ENCODE measurements at places on chromosomes 4 and X.
A peak's percentile ranks its signal among the peaks of the same experiment; 100 is the strongest.

DNA sequence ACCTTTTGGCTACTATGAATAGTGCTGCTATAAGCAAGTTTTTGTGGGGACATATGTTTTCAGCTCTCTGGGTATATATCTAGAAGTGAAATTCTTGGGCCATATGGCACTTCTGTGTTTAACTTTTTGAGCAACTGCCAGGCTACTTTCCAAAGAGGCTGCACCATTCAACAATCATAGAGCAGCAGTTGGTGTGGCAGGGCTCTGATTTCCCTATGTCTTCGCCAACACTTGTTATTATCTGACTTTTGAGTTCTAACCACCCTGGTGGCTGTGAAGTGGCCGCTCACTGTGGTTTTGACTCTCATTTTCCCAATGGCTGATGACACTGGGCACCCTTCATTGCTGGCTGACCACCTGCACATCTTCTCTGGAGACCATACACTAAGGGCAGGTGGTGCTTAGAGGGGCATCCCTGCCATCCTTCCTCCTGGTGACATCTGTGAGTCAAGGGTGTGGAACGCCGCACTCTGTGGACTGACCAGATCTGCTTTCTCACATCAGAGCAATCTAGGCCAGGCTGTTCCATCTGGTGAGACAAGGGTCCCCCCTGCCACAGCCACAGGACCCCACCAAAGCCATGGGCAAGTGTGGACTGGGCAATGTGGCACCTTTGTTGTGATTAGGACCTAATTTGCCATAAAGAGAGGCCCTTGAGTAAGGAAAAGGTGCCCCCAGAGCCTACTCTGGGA is 49.6 kb downstream of the ZFYVE28 start:
- no peak for DNase-seq

GRCh38 chrX:69523314-69523713 is 19.2 kb downstream of the NALF2 start:
- no peak for DNase-seq

GRCh38 chrX:147850875-147851274 is 60.8 kb upstream of the FMR1 start:
- no peak for DNase-seq

GRCh38 chrX:69555481-69556041 is 51.4 kb downstream of the NALF2 start:
- DNase-seq = no peak

GRCh38 chr4:168390041-168390440 is 71.5 kb upstream of the DDX60 start:
- no peak for DNase-seq

DNA sequence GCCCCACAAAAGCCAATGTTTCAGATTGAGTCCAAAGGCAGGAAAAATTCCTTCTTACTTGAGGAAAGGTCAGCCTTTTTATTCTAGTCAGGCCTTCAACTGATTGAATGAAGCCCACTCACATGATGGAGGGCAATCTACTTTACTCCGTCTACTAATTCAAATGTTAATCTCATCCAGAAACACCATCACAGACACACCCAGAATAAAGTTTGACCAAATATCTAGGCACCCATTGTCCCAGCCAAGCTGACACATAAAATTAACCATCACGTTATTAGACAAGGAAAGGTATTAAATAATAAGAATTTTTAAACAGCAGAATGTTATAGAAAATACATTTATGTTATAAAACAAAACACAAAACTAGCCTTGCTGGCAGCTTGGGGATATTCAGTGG is 32.9 kb upstream of the SMIM10L2A start:
- DNase-seq = no peak

- DNase-seq = no peak
Measured at GRCh38 chr4:14829795-14830194, 172.5 kb upstream of the CPEB2 start.

- DNase-seq = no peak
Measured at GRCh38 chr4:81806485-81806884, 334.8 kb upstream of the RASGEF1B start.

DNA sequence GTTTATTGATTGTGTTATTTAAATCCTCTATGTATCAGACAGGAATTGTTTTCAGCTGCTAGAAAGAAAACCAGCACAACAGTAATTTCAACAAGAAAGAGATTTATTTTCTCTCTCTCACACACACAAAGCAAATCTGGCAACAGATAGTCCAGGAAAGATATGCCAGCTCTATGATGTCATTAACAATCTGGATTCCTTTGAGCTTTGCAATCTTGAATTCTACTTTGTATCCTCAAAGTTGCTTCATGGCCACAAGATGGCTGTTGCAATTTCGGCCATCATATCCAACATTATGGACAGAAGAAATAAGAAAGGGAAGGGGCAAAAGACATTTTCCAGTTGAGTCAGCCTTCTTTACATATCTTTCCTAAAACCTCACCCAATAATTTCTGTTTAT is 19.8 kb upstream of the FMR1 start:
- DNase-seq = no peak

DNA sequence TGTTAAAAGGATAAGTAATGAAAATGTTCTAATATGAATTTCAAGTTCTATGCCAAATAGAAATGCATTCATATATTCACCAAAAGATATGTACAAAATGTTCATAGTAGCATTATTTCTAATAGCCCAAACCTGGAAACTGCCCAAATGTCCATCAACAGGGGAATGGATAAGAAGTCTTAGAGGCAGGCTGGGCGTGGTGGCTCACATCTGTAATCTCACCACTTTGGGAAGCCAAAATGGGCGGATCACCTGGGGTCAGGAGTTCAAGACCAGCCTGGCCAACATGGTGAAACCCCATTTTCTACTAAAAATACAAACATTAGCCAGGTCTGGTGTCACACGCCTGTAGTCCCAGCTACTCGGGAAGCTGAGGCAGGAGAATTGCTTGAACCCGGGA is 2.3 kb upstream of the HPRT1 start:
- no peak for DNase-seq

DNA sequence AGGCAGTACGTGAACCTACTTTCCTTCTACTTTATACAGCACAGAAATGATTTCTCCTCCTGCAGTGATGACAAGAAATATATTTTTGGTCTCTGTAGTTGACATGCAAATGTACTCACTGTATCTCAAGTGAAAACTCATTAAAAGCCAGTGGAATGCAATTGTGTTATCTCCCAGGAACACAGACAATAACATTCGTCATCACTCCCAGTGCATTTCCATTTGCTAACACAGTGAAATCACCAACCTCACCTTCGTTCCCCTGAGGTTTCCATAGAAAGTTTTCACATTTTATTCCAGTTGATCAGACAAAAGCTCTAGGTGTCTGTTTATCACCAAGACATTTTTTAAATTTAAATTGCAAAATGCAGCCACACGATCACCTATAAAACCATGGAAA is 2.5 kb upstream of the SPANXD start:
- DNase-seq = no peak

DNA sequence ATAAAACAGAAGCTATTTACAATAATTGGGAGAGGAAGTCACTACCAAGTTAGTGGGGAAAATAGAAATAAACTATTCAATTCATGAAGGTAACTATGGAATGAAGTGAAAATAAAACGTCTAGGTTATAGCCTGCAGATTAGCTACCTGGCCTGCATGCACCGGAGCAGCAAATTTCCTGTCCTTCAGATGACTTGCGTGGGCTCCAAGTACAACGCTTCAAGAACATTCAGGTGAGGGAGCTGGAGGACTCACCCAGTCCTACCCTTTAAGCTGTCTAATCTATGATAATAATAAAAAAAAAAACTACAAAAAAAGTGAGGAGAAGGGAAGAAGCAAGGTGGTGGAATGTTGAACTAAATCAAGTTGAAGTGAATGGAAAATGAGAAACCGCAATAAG is 13.2 kb downstream of the C4orf54 start:
- DNase-seq = no peak

DNA sequence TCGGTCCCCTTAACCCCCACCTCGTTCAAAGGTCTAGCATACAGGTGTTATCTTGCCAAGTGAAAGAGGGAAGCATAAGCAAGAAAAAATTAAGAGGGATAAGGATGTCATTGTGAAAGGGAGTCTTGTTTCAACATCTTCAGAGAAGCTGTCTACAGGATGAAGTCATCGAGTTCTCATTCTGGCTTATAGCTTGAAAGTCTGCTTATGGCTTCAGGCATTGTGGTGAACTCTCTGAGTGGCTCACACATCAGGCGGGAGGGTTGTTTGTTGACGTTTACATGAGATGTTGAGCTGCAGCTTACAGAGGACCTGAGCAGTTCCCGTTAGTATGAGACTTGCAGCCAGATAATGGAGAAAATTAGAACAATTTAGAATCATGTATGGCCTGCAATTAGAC is 16.6 kb downstream of the MAGEA9B start:
- peak; percentile 95 for DNase-seq

DNA sequence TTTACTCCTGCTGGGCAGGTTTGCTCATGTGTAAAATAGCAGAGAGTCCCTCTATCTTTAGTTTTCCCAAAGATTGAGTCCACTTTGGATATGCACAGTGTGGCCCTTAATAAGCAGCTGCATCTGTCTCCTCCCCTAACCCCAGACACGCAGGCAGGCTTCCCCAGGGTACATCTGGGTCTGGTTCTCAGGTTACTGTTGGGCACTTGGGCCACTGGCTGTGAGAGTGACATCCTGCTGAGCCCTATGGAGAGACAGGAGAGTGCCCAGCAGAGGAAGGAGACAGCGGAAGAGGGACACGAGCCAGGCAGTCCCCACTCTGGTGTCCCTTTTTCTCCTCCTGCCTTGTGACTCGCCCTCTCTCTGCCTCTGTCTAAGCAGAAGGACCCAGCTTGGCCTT is 16.0 kb downstream of the XK start:
- DNase-seq = no peak

- no peak for DNase-seq
Measured at GRCh38 chr4:62627671-62628070, 1427.5 kb downstream of the ADGRL3 start.

- DNase-seq = no peak
Measured at GRCh38 chr4:10260777-10261176, 144.2 kb upstream of the WDR1 start.

- no peak for DNase-seq
Measured at GRCh38 chrX:19875050-19875431, 12.4 kb downstream of the SH3KBP1 start.

DNA sequence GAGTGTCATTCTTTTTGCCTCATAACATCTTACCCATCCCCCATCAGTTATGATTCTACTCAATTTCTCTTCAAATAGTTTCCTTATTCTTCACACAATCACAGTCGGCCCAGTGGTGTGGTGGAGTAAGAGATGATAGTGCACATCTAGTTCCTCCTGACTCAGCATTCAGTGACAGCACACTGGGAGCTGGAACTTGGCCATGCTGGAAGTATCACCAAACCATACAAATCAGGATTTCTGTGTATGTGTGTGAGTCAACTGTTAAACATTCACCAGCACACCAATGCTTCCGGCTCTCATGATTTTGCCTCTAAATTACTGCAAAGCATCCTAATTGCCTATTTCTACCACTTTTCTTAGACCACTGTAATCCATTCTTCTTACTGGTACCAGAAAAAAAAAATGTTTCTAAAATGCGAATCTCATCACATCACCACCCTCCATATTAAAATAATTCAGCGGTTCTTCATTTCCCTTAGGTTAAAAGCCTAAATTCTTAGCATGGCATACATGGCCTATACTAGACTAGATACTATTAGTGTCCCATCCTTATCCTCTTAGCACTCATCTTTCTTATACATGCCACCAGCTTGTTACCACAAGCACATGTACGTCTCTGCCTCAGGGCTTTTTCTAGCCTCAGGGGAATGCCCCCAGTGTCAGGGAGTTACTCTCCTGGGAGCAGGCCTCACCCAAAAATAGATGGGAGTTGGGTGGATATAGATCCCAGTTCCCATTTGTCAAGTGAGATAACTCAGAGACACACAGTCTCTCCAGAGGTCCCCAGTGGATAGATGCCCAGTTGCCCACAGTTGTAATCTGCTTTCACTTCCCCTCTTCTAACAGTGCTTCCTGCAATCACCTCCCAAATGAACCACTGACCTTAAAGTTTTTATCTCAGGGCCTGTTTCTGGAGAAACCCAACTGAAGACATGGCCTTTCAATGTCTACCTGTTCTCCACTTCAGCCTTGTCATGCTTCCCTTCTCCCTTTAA is 49.2 kb upstream of the DDX53 start:
- peak; percentile 49 for DNase-seq

DNA sequence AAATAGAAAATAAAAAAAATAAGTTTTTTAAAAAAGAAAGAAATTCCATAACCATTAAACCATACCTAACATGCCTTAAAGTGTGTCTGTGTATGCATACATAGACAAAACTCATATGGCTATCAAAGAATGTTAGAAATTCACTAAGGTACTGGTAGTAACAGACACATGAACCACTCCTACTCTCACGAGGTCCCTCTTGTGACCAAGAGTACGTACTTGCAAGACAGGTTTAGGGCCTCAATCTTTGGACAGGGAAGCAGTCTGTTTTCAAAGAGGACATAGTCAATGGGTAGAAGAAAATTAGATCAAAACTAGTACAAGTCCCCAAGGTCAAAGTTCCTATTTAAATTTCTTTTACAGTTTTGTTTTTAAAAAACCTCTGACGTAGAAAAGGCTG is 117.3 kb downstream of the CHM start:
- DNase-seq = no peak

DNA sequence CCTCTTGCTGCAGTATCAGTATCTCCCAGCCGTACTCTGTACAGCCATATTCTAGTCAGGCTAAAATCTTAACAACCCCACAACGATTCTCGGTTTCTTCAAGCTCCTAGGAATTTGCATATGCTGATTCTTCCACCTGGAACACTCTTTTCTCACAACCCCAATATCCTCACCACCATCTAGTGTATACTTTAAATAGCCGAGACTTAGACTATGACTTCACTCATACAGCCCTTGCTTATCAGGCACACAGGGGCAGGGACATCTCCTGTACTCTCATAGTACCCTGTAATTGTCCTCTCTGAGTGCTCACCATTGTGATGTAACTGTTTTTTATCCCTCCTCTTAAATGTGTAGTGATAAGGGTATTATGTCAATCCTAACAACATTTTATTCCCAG is 2126.4 kb upstream of the TENM3 start:
- DNase-seq = no peak

DNA sequence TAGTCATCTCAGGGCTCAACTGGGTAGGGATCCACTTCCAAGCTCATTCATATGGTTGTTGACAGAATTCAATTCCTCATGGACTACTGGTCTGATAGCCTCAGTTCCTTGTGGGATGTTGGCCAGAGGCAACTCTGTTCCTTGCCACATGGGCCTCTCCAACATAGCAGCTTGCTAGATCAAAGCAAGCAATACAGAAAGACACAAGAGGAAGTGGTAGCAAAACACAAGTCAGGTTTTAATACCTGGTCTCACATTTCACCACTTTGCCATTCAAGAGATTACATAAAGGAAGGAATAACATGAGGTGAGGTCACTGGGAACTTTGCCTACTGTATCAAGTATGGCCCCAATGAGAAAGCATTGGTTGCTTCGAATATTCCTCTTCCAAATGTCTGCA is 79.2 kb downstream of the PRSS12 start:
- no peak for DNase-seq

DNA sequence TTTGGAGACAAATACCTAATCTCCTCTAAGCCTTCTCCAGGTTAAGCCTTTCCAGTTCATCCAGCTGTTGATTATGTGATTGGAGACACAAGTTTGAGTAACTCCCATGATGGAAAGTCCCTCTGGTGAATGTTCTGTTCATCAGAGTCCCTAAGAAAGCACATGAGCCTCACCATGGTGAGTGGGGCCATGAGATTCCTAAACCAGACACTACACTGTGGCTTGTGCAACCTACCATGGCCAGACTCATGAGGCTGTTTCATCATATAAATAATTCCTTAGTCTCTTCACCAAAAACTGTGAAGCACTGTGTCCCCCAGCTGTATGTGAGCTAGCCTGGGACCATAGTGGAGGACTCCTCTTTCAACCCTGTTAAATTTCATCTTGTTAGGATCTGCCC is 14.4 kb downstream of the PKD2 start:
- no peak for DNase-seq
